CD4-positive, alpha-beta memory T cell (primary cell): ENCODE measurements at places on chromosomes 5 and 9.
A peak's percentile ranks its signal among the peaks of the same experiment; 100 is the strongest.

DNA sequence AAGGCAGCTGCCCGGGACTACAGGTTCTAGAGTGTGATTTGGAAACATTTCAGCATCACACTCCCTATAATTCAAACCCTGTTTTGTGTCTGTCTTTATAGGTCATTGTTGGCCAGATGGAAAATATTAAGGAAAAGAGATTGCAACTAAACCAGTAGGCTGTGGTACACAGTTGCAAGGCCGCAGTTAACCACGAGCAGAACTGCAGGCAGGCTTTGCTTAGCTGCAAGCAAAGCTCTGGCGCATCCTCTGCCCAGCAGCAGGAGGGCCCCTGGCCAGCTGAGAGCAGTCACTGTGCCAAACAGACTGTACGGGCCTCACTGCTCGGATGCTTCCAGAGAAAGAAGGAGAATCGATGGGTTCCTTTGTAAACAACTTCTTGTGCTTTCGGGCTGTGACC lies 204.5 kb downstream of the DENND1A start:
- DNase-seq = no peak

DNA sequence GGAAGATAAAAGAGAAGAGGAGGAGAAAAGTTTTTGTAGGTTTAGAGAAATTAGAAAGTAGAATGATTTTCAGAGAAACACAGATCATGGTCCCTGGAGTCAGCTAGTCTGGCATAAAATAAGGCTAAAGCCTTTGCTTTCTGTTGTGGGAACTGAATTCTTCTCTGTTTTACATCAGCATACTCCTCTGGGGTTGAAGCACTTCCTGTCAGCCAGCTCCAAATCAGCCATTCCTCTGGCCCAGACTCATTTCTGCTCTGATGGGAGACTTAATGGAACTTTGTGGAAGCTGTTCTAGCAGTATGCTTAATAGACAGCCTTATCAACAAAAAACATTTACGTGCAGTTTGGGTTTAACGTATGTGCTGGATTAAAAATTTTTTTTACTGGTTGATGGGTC lies 143.2 kb downstream of the HMHB1 start:
- DNase-seq = no peak

DNA sequence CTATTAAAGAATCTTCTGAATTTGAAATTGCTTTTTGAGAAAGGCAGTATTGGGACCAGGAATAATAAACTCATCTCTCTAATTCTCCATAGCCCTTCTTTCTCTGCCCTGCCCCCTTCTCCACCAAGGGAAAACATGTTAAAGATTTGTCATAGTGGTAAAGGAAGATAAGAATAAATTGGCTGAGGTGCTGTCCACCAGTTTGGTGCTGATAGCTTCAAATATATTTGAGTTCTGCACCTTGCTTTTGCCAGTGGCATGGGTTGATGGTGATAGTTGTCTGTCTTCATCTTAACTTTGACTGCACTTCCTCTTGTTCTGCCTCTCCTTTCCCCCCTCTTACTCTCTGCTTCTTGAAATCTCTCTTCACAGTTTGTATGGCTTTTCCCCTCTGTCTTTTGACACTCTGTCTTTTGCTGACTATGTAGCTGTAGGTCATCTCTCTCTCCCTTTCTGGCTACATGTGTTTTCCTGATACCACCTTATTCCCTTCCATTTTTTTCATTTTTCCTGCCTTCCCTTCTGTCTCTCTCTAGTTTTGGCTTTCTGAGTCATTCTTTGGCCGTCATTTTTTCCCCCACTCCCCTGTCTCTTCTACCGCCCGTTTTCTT lies 56.6 kb downstream of the NDUFS4 start:
- DNase-seq = no peak

GRCh38 chr5:108524564-108524963 lies 142.7 kb upstream of the FBXL17 start:
- no peak for DNase-seq

GRCh38 chr9:137310189-137311052 lies 8.3 kb upstream of the NRARP start:
- no peak for DNase-seq

- no peak for DNase-seq
Measured at GRCh38 chr5:39205550-39205949, 13.8 kb downstream of the FYB1 start.

GRCh38 chr5:81779916-81780266 lies 29.0 kb upstream of the SSBP2 start:
- peak; percentile 20 for DNase-seq

DNA sequence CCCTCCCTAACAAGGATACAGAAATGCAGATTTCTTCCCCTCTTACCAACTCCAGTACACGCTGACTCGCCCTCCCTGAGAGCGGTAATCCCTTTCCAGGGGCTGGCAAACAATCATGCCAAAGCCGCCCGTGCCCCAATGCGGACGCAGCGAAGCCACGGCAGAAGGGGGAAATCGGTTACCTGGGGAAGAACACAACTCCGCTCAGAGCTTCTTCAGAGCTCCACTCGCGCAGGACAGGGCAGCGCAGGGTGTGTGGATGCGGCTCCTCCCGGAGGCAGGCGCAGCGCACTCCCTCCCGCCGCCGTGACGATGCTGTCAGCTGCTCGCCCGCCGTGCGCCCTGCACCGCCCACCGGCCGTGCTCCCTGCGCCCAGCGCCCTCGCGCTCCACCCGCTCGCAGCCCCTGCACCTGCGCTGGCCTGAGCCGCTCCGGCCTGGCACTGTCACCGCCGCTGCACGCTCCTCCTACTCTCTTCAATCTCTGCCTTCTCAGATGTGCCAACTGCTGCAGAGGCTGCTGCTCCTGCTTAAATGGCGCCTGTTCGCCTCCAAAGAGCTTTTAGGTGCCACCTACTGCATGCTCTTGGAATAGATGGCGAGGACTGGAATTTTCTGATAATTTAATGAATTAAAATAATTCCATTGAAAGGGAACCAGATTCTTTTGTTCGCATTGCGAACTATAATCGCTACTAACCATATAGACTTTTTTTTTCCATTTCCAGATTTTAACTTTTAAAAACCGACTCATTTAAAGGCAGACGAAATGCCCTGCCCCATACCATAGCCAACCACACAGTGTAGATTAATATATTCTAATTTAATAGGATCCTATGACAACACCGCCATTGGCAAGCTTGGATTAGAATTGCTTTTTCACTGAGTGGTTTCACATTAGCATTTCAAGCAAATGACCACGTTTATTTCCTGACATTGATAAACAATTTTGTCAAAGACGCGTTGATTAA lies at the start of gene DIRAS2:
Gene DIRAS2 (minus strand): TSS at position 255 of the 970 bp plus-strand sequence. CDS start 28,997 bp downstream, outside the sequence.
- DNase-seq = no peak

DNA sequence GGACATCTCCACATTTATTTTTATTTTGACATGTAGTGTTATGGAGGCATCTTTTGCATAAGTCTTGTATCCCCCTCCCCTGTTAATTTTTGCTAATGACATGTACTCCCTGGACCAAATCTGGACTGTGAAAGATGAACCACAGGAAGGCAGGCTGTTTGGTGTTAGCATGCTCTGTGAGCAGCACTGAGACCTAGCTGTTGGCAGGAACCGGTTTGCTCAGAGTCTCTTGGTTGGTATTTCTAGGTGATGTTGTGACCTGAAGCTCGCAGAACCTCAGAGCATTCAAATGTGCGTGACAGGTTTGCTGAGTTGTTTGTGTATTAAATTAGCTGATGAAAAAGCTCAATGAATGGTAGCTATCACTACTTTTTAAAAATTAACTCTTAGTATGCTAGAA lies 53.6 kb upstream of the PHF2 start:
- DNase-seq = no peak

DNA sequence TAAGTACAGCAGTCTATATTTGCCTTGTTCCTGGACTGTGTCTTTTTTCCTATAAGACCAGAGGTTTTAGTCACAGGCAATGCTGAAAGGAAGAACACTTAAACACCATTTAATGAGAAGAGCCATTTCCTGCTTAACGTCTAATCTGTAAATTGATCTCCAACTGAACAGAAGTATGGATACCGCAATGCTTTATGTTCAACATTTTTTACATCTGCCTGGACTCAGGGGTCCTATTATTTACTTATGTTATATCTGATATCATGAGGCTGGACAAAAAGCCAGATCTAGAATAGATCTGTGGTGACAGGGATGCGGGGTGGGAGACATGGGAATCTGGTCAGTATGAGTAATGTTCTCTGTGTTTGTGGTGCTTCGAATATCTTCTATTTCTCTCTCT lies 334.6 kb upstream of the MPDZ start:
- no peak for DNase-seq

GRCh38 chr9:123893831-123894460 lies 36.0 kb downstream of the DENND1A start:
- DNase-seq = no peak

- DNase-seq = no peak
Measured at GRCh38 chr9:129667850-129668249, 2.4 kb downstream of the PRRX2 start.

GRCh38 chr5:179679014-179679674 lies 1.7 kb downstream of the CBY3 start:
- peak; percentile 59 for DNase-seq

GRCh38 chr5:169652057-169652456 lies 15.0 kb downstream of the DOCK2 start:
- no peak for DNase-seq

DNA sequence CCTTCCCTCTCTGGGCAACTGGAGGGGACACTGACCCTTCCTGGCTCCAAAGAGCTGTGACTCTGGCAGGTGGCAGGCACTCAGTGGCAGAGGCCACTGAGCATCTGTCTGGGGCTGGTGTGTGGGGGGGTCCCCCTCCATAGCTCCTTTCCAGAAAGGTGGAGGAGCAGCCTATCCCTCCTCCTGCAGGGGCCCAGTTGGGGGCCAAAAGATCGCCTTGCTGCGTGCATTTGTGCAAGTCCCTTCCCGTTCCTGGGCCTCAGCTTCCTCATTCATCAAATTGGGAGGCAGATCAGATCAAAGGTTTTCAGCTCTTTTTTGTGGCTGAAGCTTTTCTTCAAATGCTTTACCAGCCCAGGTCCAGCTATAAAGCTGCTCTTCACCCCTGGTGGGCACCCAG lies 77.7 kb downstream of the NTNG2 start:
- no peak for DNase-seq

DNA sequence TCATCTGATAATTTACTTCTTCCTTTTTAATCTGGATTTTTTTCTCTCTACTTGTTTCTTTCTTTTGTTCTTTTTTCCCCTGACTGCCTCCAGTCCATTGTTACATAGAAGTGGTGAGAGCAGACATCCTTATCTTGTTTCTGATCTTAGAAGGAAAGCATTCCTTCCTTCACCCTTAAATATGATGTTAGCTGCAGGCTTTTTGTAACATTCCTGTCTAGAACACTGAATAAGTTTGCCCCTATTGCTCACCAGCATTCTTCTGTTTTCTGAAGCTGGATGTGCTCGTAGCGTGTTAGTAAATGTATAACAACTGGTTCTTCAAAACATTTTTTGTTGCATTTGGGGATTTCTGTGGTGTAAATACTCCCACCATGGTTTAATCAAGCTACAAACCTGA lies 136.7 kb upstream of the NFIL3 start:
- DNase-seq = no peak

- no peak for DNase-seq
Measured at GRCh38 chr5:32514806-32515205, 70.3 kb upstream of the ZFR start.

- DNase-seq = no peak
Measured at GRCh38 chr5:14356305-14356704, 213.2 kb downstream of the TRIO start.

GRCh38 chr9:7935681-7936080 lies 136.1 kb upstream of the DMAC1 start:
- peak; percentile 73 for DNase-seq

DNA sequence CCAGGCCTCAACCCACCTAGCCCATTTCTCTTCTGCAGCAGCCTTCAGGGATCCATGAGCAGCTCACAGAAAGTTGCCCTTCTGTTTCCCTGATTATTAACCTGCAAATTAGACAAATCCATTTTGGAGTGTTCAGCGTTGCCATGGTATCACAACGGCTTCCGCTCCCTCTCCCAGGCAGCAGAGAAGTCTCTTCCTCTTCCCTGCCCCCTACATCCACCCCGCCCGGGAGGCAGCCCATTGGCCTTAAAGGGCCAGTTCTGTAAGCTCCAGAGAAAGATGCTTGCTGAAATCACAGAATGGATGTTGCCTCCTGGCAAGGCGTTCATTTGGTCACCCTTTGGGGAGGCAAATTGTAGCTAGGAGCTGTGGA lies 47.7 kb upstream of the BOD1 start:
- DNase-seq = no peak

GRCh38 chr9:9996259-9996658 lies 616.5 kb downstream of the PTPRD start:
- no peak for DNase-seq

- DNase-seq = no peak
Measured at GRCh38 chr9:75797085-75797580, 93.3 kb upstream of the PCSK5 start.

DNA sequence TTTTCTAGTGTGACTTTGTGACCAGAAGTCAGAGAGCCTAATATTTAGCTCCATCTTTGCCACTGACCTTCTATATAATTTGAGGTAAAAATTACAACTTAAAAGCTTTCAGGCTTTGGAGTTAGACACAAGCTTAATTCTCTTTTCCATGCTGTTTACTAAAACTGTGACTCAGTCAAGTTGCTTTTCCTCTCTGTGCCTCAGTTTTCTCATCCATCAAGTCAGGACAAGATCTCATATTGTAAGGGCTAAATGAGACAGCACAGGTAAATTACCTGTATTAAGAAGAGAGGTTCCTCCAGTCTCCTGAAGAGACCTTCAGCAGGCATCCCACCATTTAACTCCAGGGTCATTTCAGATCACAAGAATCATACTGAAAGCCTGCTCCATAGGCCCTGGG lies 339.2 kb downstream of the ASTN2 start:
- DNase-seq = no peak

GRCh38 chr5:170151097-170151831 lies 45.6 kb downstream of the FOXI1 start:
- DNase-seq = no peak

- DNase-seq = no peak
Measured at GRCh38 chr9:32839013-32839885, 55.9 kb downstream of the TMEM215 start.

GRCh38 chr9:86948074-86948929 lies 996 bp upstream of the GAS1 start:
- peak; percentile 76 for DNase-seq

DNA sequence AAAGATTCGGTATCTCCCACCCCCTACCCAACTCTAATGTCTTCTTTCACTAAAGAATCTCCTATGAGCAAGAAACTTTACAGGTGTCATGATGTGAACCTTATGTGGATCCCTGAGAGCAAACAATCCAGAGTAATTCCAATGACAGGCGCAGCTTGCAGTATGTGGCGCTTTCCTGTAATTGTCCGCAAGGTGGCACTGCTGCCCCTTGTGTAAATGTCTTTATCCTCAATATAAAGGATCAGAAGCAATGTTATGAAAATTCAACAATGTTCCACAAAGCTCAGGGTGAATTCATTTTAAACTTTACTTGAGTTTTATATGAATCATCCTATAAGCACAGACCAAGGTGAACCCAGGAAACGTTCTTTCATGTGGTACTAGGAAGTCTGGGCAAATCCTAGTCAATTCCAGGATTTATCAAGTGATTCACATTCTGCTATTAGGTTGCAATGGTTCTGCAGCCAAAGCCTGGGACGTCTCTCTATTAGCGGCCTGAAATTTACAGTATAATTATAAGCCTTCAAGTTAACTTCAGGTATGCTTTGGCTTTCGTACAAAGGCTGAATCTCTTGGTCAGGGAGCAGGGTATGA lies 113.7 kb downstream of the TRPM6 start:
- peak; percentile 63 for DNase-seq
